A375 (cell line): ENCODE measurements at places on chromosomes 5 and 9. TPM values are rescaled to one million over a fixed set of nuclear protein-coding genes. Genes with fewer than 3 reads are reported as not detected.

Gene ZNF883
- total RNA-seq, result 3.1 and 4.7 TPM in 2 replicates

Gene ACTBL2
- total RNA-seq, result 0.26 and 0.56 TPM in 2 replicates

Gene CAMK2A
- not detected in 2 replicates for total RNA-seq

Gene CCIN
- not detected in 2 replicates for total RNA-seq

Gene INSL4
- not detected in 2 replicates for total RNA-seq

Gene RNF208
- 0.61 and 1.5 TPM in 2 replicates for total RNA-seq

Gene SHOC1
- total RNA-seq, result 0.08 TPM in 1 of 2 replicates, not detected in the other

Gene PCDHB13
- 2.4 and 2.9 TPM in 2 replicates for total RNA-seq

Gene DEPDC1B
- 26.9 and 31.8 TPM in 2 replicates for total RNA-seq

Gene GPR151
- total RNA-seq, result not detected in 2 replicates

Gene ATOX1
- 160 and 164 TPM in 2 replicates for total RNA-seq

Gene LAMC3
- total RNA-seq, result 0.11 and 1.5 TPM in 2 replicates

Gene SFXN1
- 100 and 101 TPM in 2 replicates for total RNA-seq

Gene RMRP
- 24,429 and 35,489 TPM in 2 replicates for total RNA-seq
